Mesothelial cell of epicardium (in vitro differentiated cells): ENCODE measurements at places on chromosomes 5 and 9. TPM values are rescaled to one million over a fixed set of nuclear protein-coding genes. Genes with fewer than 3 reads are reported as not detected.

The GHR gene
- total RNA-seq, result 7.9 to 9.9 TPM (median 9.7 TPM) in 3 replicates

DNA sequence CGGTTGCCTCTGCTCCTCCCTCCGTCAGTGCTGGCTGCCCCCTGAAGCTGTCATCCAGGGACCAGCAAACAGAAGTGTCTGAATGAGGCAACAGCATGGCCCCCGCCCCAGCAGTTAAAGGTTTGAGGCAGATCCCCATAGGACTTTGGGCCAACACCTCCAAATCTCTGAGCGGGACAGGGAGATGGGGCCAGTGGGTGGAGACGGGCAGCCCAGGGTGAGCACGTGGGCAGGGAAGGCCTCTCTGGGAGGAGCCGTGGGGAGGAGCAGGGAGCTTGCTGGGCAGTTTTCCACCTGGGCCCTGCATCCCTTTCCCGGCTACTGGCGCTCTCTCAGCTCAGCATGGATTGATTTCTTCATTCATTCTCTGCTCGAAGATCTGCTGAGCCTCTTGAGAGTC lies 39.1 kb upstream of the NOTCH1 start:
- H3K36me3 ChIP-seq, result no peaks in the 10 kb centered on the region
- no peak overlapping the region for H3K27ac ChIP-seq
- no peak overlapping the region for H3K4me3 ChIP-seq
- H3K27me3 ChIP-seq, result no peaks in the 10 kb centered on the region

DNA sequence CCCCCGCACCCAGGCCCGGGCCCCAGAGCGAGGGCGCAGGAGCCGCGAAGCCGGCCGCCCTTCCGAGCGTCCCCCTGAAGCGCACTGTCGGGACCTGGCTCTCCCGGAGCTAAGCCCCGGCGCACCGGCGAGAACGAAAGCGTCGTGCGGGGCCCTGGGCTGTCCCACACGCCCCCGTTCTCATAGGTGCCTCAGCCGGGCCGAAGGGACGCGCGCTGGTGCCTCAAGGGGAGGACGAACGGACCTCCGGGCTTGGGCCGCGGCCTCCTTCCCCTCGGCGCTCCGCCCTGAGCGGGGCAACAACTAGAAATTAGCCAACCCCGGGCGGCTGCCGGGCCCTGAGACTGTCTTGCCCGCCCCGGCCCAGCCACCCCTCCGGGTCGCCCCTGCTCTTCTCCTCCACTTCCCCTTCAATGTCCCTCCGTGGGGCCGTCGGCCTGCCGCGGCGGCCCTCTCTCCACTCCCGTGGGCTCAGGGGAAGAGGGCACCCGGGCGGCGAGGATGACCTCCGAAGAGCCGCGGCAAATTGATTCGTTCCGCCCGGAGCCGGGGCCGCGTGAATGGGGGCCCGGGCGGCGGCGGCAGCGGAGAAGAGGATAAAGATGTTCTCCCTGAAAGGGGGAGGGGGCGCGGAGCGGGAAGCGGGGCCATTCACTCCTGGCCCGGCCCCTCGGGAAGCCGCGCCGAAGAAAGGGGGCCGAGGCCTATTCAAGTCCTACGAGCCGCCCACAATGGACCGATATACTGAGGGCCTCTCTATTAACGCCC lies 3.5 kb upstream of the PRDM12 start:
- peaks cover 97% of the 10 kb centered on the region for H3K27me3 ChIP-seq
- no peak overlapping the region for H3K27ac ChIP-seq
- H3K4me3 ChIP-seq, result no peak overlapping the region
- H3K36me3 ChIP-seq, result peaks cover 3% of the 10 kb centered on the region
- no peak for DNase-seq
- peaks cover 20% of the 10 kb centered on the region for H3K4me1 ChIP-seq

The GABRA6 gene
- not detected in 3 replicates for total RNA-seq

GRCh38 chr5:78001197-78001596 lies 225.1 kb upstream of the TBCA start:
- no peaks in the 10 kb centered on the region for H3K27me3 ChIP-seq
- H3K4me1 ChIP-seq, result peaks cover 12% of the 10 kb centered on the region
- H3K36me3 ChIP-seq, result peaks cover 21% of the 10 kb centered on the region
- no peak overlapping the region for H3K4me3 ChIP-seq
- no peak overlapping the region for H3K27ac ChIP-seq
- DNase-seq, result no peak

DNA sequence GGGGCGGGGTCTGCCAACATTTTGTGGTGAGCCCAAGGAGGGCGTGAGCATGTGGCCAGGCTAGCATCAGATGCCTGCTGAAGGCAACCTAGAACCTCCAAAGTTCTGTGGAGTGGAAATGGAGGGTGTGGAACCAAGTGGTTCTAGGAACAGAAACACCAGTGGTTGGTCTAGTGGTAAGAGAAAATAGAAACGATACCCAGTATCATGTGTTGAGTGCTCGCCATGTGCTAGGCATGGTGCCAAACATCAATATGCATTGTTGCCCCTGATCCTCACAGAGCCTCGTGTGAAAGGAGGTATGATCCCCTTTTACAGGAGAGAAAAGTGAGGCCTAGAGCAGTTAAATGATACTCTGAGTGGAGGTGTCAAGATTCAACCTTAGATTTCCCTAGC lies 31.5 kb upstream of the MVB12B start:
- peaks cover 2% of the 10 kb centered on the region for H3K27me3 ChIP-seq
- no peak for DNase-seq
- H3K36me3 ChIP-seq, result no peaks in the 10 kb centered on the region
- H3K4me3 ChIP-seq, result no peak overlapping the region
- H3K27ac ChIP-seq, result no peak overlapping the region

The OTULINL gene
- total RNA-seq, result 3.0 to 6.6 TPM (median 3.8 TPM) in 3 replicates

GRCh38 chr5:123949807-123950340 lies 437.9 kb downstream of the CSNK1G3 start:
- no peaks in the 10 kb centered on the region for H3K36me3 ChIP-seq
- peaks cover 17% of the 10 kb centered on the region for H3K4me1 ChIP-seq
- H3K27ac ChIP-seq, result no peak overlapping the region
- H3K27me3 ChIP-seq, result no peaks in the 10 kb centered on the region
- DNase-seq, result no peak
- H3K4me3 ChIP-seq, result no peak overlapping the region

- peak; percentile 22 for DNase-seq
- H3K27ac ChIP-seq, result no peak overlapping the region
- H3K4me1 ChIP-seq, result peaks cover 24% of the 10 kb centered on the region
- no peaks in the 10 kb centered on the region for H3K36me3 ChIP-seq
- H3K4me3 ChIP-seq, result peak overlapping the region; percentile 72
- H3K27me3 ChIP-seq, result peaks cover 88% of the 10 kb centered on the region
Measured at GRCh38 chr5:161547738-161548486, 1.4 kb upstream of the GABRB2 start.

GRCh38 chr5:170809551-170809950 lies 26.0 kb downstream of the GABRP start:
- DNase-seq, result no peak
- peak overlapping the region; percentile 2 for H3K27ac ChIP-seq
- H3K27me3 ChIP-seq, result no peaks in the 10 kb centered on the region
- H3K4me3 ChIP-seq, result no peak overlapping the region
- peaks cover 8% of the 10 kb centered on the region for H3K36me3 ChIP-seq

DNA sequence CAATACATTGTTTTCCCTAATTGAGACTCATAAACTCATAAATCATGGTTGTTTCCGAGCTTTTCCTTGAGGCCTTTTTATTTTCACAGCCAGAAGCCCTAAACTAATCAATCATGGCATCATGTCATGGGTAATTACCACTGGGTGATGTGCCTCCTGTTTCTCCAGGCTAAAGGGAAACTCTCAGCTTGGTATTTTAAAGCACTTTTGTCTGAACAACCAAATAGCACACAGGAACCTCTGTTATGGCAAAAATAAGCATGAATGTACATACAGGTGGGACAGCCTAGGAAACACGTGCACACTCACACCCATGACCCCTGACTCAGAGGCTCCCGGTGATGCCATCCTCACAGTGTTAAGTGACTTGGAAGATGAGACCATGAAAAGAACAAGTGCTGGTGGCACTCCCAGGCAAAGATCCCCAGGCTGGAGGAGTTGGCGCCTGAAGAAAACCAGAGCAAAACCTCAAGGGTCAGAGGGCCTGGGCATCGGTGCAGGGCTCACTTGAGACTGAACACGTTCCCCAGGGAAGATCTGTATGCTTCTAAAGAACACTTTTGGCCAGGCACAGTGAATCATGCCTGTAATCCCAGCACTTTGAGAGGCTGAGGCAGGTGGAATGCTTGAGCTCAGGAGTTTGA lies 154.3 kb downstream of the ROR2 start:
- H3K27me3 ChIP-seq, result no peaks in the 10 kb centered on the region
- no peak overlapping the region for H3K27ac ChIP-seq
- peak; percentile 22 for DNase-seq
- no peaks in the 10 kb centered on the region for H3K36me3 ChIP-seq
- no peak overlapping the region for H3K4me3 ChIP-seq

The PCDHGA5 gene
- 0.51 to 0.66 TPM (median 0.52 TPM) in 3 replicates for total RNA-seq

GRCh38 chr5:41071975-41072374 lies 833 bp upstream of the MROH2B start:
- H3K36me3 ChIP-seq, result no peaks in the 10 kb centered on the region
- H3K4me3 ChIP-seq, result no peak overlapping the region
- H3K27me3 ChIP-seq, result peaks cover 1% of the 10 kb centered on the region
- no peak for DNase-seq
- H3K4me1 ChIP-seq, result no peaks in the 10 kb centered on the region
